ENCODE measurements at places on chromosomes 2 and 18.

DNA sequence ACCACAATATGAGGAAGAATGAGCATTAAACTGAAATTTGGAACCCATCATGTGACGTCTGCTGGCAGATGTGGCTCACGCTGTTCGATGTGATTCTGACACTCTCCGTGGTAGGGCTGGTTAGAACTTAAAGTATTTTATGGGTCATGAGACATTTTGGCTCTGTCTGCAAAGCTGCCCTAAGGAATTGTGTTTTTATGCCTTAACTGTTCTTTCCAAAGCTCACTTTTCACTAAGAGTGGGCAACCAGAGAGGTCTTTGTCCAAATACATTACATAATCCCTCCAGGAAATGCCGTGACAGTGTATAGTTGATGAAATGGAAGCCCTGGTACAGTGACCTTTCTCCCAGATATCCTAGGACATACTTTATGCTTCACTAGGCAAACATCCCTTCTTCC lies 119.1 kb downstream of the AQP4 start:
- no peak for DNase-seq

- DNase-seq: no peak
These were observed 51.8 kb downstream of the PSD4 start for GRCh38 chr2:113225263-113226259.

DNA sequence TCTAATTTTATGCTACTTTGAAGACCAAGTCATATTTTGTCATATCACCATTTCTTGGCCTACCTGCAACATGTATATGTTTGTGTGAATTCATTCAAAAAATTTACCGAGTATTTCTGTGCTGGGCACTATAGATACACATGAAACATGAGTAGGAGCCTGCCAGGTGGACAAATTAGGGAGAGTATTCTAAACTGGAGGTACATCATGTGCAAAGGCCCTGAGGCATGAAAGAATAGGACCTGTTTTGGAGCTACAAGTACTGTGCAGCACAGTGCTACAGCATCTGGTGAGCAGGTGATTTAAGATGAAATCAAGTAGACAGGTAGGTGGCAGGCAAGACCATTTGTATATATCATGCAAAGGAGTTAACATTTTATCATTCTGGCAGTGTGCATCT lies 152.9 kb downstream of the MYO3B start:
- no peak for DNase-seq

DNA sequence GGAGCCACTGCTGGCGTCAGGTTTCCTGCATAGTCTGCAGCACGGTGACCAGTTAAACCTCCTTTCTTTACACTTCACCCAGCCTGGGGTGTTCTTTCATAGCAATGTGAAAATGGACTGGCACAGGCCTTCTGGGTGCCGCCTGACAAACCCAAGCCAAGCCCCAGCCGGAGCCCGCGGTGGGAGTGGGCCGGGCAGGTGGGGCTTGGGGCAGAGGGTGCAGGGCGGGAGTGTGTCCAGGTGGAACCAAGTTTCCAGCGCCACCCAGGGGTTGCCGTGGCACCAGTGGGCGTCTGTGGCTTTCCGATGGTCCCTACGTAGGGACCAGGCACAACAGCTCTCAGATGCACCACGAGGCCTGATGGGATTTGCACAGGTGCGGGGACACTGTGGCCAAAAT lies 75.8 kb downstream of the RTP5 start:
- DNase-seq: no peak

DNA sequence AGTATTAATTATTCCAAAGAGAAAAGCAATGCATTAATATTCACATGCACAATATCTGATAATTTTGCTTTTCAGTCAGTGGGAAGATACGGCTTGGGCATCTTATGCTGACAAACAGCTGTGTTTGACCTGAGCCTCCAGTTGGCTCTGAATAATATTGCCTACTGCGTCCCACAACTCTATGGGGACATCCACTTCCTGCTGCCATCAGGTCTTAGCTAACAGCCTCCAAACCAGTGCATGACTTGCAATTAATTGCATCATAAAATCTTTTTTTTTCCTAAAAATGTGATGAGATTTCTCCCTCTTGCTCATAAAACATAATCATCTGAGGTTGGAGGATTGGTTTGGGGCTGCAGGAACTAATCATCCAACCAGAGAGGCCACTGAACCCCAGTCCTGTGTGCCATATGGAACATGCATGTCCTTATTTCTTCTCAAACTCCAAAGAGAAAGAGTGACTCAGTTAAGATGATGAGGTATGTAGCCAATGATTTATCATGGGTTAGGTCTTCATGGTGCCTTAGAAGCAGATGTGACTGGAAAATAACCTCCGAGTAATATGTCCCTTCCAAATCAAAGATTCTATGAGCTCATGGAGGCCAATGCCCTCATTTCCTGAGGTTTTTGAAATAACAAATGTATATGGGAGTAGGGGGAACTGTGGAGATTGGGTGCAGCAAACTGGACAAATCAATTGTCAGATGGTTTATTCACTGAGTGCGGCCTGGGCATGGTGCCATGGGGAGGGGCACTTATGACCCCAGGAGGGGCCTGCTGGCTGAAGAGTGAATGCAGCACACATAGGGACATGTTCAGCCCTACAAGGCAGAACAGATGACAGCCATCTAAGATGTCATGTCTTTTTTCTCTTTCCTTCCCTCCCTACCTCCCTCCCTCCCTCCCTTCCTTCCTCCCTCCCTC lies 39.4 kb downstream of the EDAR start:
- DNase-seq: no peak

DNA sequence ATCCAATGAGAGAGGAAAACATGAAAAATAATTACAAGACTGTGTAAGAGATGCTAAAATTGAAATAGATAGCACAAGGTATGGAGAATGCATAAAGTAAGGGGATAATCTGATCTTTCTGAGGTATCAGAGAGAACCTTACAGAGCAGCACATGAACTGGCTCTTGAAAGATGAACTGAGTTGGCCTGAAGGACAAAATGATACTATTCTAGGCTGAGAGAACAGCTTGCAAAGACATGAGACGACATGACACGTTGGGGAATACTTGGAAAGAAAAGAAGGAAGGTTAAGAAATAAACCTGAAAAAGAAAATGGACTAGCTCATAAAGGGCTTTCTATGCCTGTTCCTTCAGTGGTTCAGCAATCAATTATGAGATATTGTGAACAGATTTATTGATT lies 152.7 kb upstream of the MYO3B start:
- no peak for DNase-seq

DNA sequence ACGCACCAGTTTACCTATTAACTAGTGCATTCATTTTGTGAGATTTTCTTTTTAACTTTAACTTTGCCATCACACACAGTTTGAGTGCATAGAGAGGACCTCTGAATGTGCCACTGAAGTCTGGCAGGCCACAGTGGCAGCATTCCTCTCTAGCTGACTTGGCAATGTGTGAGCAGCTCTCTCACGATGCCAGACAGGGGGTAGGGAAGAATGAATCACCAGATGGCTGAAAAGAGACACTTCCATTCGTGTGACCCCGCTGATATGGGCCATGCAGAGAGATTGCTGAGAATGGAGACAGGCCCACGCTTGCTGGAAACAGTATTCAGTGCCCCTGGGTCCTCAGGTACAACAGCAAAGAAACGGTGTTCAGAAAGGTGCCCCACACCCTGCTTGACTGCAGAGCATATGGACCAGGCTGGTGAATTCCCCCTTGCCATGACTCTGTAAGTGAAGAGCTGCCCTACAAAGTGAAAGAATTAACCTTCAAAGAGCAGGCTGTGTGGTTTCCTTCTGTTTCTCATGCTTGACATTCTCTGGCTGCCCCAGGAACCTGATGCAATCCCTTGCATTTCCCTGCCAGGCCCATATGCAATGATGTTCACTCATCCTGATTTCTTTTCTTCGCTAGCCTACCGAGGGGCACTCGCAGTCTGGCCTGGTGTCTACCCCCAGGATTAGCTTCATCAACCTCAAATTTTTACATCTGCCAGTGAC lies 236.1 kb downstream of the CDH20 start:
- DNase-seq: no peak

GRCh38 chr2:78992451-78992806 lies 33.1 kb upstream of the REG3G start:
- DNase-seq: no peak

DNA sequence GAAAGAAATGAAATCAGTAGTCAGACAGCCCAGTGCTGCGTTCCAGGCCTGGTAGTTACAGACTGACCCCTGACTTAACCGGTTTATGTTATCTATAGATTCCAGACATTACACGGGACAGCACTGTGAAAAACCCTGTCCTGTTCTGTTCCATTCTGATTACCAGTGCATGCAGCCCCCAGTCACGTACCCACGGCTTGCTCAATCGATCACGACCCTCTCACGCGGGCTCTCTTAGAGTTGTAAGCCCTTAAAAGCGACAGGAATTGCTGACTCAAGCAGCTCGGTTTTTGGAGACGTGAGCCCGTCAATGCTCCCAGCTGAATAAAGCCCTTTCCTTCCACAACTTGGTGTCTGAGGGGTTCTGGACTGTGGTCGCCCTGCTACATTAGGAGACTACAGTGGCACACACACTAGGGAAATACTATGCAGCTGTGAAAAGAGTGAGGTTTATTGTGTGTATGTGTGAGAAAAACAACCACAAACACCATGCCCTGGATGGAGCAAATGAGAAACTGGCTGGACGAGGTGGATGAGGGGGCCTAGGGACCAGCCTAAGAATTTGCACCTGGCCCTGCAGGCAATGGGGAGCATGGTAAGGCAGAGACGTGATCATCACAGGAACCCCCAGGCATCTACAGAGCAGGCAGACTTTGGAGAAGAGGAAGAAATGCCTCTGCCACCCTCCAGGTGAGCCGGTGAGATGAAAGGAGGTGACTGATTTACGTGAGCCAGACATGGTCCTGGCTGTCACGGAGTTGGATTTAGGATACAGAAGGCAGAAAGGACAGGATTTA lies 49.1 kb upstream of the SEMA4C start:
- DNase-seq: no peak

DNA sequence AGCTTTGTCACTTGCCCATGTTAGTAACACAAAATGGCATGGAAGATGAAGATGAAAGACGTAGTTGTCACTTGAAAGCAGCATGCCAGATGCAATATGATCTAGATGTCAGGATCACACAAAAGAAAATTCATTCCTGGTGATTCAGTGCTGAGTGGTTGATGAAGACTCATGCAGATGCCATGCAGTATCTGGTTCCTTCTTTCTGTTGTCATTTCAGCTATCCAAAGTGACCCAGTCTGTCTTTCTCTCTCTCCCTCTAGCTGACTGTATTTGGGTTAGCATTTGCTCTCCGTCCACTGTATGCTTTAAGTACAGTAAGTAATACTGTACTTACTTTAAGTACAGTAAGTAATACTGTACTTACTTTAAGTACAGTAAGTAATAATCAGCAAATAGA lies 50.4 kb downstream of the TTN start:
- no peak for DNase-seq

DNA sequence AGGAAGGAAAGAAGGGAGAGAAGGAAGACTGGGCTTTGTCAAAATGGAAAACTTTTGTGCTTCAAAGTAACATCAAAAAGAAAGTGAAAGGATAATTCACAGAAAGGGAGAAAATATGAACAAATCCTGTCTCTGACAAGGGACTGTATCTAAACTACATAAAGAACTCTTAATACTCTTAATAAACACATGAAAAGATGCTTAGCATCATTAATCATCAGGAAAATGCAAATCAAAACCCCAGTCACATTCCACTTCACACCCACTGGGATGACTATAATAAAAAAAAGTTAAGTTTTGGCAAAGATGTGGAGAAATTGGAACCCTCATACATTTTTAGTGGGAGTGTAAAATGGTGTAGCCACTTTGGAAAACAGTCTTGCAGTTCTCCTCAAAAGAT lies 11.8 kb upstream of the ZFP36L2 start:
- no peak for DNase-seq

DNA sequence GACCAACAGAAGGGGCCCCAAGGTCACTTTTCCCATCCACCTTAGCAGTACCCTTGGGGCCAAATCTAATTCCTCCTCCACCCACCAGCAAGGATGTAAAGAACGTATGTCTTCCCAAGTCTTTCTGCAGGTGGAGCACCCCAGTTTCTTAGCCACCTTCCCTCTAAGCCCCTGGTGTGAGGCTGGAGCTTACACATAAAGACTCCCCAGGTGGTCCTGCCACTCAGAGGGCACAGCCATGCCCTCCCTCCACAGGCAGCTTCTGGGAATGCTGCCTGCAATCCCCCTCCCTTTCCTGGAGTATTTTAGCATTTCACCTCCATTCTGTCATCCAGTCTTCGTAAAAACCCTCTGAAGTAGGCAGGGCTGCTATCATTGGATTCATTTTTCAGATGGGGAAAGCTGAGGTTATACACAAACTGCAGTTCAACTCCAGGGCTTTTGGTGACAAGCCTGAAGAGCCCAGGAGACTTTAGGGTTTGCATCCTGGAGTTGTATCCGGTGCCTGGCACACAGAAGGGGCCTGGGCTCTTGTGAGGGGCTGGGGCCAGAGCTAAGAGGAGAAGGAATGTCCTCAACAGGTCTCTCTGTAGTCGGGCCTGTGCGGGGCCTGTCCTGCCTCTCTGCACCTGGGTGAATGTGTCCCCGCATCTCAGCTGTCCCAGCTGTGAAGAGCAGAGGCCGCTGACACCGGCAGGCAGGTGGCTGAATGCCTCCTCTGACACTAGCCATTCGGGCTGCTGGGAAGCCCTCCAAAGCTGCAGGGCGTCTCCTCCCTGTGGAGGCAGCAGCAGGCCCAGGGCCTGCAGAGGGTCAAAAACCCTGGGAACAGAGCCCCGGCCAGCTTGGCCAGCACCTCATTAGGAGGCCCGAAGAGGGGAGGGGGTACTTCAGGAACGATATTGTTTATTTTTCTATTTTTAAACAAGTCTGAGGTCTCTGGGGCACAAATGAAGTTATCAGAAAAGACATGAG lies 27.6 kb downstream of the CIB4 start:
- no peak for DNase-seq

GRCh38 chr18:37567061-37567993 lies 1.7 kb upstream of the CELF4 start:
- no peak for DNase-seq

- DNase-seq: no peak
These were observed 62.4 kb downstream of the SERPINB8 start for GRCh38 chr18:64032312-64032711.

- DNase-seq: no peak
These were observed 20.6 kb downstream of the SERPINB10 start for GRCh38 chr18:63928331-63928730.

- DNase-seq: no peak
These were observed 27.3 kb downstream of the SESTD1 start for GRCh38 chr2:179237209-179237946.

GRCh38 chr2:85577386-85578242 lies at the start of gene VAMP8:
TSS of gene VAMP8 (plus strand) at chr2:85577586. CDS start at chr2:85577647, 61 bp downstream.
- DNase-seq: no peak
